ENCODE measurements at places on chromosomes 4 and X. TPM values are rescaled to one million over a fixed set of nuclear protein-coding genes. Genes with fewer than 3 reads are reported as not detected.

Gene DKK2
- not detected for polyA plus RNA-seq

Gene NHS
- not detected for polyA plus RNA-seq

Gene MYL5
- polyA plus RNA-seq = 16.9 TPM

Gene USP27X
- polyA plus RNA-seq = 1.6 TPM

Gene KLF8
- polyA plus RNA-seq = 53.5 TPM

Gene ADGRG2
- polyA plus RNA-seq = not detected

Gene GAGE1
- not detected for polyA plus RNA-seq

Gene UBE2A
- 77.4 TPM for polyA plus RNA-seq

Gene SYTL4
- 0.16 TPM for polyA plus RNA-seq

Gene COX7B2
- polyA plus RNA-seq = not detected

Gene AFP
- not detected for polyA plus RNA-seq

Gene HAND2
- polyA plus RNA-seq = not detected

Gene CYTL1
- polyA plus RNA-seq = not detected

Gene SPATA18
- 0.42 TPM for polyA plus RNA-seq

Gene RNF128
- polyA plus RNA-seq = not detected

Gene LUZP4
- polyA plus RNA-seq = not detected

All from B cell (primary cell).